ENCODE measurements at places on chromosomes 2 and 18.

DNA sequence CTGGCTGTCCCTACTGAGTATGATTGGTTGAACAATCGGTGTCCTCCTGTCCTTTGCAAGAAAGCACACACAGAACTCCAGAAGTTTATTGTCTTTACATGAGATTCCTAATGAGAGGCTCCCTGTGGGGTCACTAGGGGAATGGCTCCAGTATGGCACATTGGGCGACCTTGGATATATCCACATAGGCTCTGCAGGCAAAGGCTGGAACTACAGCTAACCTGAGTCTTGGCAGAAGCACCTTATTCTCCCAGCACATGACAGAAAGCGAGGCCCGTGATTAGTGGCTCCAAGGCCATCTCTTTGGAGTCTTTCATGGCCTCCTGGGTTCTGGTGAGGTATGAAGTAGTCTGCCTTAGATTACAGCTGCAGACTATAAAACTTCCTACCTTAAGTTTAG is 49.0 kb downstream of the ZDBF2 start:
- no peak for DNase-seq

DNA sequence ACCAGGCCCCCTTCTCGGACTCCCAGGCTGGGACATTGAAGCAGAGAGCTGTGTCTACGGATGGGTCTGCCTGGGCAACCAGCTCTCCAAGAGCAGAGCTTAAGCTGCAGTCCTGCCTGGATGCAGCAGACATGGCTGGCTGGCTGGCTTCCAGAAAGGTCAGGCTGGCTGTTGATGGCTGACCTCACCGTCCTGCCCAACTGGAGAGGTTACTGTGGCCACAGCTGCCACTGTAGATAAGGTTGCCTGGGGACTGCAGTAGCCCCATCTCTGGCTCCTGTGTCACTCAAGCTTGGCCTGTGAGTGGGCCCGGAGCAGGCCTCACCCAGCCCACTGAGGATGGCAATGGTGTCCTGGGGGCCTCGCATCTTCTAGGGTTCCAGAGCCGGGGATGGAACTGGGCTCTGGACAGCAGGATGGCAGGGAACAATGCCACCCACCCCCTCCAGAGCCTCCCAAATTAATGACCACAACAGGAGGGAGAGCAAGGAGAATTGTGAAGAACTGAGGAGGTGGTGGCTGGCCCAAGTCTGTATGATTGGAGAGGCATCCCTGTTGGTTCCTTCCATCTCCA is 37.0 kb upstream of the FOSL2 start:
- no peak for DNase-seq

DNA sequence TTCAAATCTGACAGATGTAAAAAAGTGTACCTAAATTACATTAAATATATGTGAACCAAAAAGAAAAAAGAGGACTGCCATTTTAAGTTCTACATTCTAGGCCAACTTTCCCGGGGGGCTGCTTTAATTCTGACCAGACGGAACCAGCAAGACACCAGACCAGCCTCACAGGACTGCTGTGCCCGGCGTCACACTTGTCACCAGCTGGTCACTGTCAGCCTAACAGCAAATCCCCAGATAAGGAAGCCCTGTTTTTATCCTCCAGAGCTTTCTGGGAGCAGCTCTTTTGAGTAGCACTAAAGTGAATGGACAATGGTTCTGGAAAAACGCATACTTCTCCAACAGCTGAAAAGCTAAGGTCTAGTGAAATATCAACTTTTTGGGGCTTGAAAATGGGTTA is 35.6 kb downstream of the CYB5A start:
- DNase-seq = no peak

- DNase-seq = no peak
These were observed 192.2 kb upstream of the LRRTM1 start for GRCh38 chr2:80496775-80497174.

- no peak for DNase-seq
These were observed 687.8 kb upstream of the DDX18 start for GRCh38 chr2:117126656-117127055.
